ENCODE measurements at places on chromosomes 13 and 19. TPM values are rescaled to one million over a fixed set of nuclear protein-coding genes. Genes with fewer than 3 reads are reported as not detected.

CRB3 gene
- 5.1 TPM for total RNA-seq

KLK4 gene
- not detected for total RNA-seq

LRFN3 gene
- 16.3 TPM for total RNA-seq

GPR183 gene
- total RNA-seq = 203 TPM

TPT1 gene
- 11,080 TPM for total RNA-seq

TSEN34 gene
- total RNA-seq = 25.8 TPM

GRCh38 chr19:35901055-35901644, 810 bp upstream of the NFKBID start:
- no peak for DNase-seq

- no peak for DNase-seq
Measured at GRCh38 chr19:7230826-7231225, 63.4 kb downstream of the INSR start.

DNA sequence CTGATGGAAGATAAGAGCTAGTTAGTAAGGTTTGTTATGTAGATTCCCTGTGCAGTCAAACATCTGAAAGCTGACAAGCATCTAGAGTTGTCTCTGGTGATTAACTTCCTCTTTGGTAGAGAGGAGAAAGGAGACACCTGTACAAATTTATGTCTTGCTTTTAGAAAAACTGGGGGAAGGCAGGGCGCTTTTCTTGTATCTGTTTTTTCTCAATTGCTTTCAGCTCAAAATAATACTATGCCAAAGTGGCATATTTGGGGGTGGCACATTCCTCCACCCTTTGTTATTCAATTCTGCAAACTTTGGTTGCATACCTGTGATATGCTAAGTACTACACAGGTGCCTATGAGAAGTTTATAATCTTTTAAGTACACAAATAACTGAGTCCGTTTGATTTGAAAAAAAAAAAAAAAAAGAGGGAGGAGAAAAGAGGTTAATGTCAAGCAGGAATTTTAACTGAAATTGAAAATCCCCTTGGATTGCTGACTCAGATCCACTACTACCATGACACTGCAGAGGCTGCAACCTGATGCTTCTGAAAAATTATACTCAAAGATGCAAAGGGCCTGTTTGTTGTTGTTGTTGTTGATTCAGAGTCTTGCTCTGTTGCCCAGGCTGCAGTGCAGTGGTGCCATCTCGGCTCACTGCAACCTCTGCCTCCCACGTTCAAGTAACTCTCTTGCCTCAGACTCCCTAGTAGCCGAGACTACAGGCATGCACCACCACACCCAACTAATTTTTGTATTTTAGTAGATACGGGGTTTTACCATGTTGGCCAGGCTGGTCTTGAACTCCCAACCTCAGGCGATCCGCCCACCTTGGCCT, 164.8 kb upstream of the NBEA start:
- no peak for DNase-seq

DNA sequence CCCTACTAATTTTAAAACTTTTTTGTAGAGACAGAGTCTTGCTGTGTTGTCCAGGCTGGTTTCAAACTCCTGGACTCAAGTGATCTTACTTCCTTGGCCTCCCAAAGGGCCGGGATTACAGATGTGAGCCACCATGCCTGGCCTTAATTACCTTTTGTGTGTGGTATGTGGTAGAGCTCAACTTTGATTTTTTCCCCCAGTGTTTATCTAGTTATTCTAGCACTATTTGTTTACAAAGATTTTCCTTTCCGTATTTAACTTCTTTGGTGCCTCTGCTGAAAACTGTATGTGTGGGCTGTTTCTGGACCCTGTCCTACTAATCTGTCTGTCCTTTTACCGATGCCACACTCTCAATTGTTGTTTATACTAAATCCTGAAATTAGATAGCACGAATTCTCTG, 9.4 kb upstream of the ERCC5 start:
- no peak for DNase-seq

GRCh38 chr19:35120492-35120891, 4.9 kb downstream of the FXYD3 start:
- no peak for DNase-seq

GRCh38 chr13:30829833-30830637, 76.0 kb upstream of the MEDAG start:
- no peak for DNase-seq

DNA sequence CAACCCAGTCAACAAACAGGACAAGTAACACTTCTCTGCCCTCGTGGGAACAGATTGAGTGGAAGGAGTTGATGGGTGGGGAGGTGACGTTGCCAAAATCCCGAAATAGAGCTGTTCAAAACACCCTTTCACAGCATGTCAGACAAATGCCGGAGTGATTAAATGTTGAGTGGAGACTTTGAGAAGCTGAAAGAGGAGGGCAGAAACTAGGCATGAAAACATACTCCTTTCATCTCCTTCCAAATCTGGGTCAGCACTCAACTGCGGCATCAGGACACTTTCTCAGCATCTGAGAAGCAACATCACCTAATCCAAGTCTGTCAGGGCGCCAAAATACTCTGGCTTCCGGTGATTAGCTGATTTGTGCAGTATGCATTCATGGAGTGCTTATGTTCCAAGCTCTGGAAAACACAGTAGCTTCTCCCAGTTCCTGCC, 51.5 kb upstream of the MRI1 start:
- no peak for DNase-seq

GRCh38 chr19:39792999-39793546, 14.4 kb downstream of the LEUTX start:
- peak; percentile 67 for DNase-seq

- DNase-seq = no peak
Measured at GRCh38 chr19:15108145-15108844, 1.1 kb downstream of the SYDE1 start.

DNA sequence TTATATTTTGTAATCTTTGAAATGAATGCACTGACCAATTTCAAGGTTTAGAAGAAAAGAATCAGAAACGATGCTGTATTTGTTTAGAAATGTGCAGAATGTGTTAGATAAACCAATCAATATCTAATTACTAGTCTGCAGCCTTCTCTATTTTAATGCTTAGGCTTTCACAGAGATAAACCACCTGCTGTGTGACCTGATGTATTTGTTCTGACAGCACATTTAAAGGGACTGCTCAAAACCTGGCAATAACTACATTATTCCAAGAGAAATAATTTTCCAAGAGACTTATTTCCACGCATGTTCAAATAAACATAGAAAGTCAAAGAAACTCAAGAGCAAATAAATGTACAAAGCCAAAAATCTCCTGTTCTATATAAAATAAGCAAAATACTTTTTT, 641.6 kb upstream of the PCDH20 start:
- DNase-seq = no peak

DNA sequence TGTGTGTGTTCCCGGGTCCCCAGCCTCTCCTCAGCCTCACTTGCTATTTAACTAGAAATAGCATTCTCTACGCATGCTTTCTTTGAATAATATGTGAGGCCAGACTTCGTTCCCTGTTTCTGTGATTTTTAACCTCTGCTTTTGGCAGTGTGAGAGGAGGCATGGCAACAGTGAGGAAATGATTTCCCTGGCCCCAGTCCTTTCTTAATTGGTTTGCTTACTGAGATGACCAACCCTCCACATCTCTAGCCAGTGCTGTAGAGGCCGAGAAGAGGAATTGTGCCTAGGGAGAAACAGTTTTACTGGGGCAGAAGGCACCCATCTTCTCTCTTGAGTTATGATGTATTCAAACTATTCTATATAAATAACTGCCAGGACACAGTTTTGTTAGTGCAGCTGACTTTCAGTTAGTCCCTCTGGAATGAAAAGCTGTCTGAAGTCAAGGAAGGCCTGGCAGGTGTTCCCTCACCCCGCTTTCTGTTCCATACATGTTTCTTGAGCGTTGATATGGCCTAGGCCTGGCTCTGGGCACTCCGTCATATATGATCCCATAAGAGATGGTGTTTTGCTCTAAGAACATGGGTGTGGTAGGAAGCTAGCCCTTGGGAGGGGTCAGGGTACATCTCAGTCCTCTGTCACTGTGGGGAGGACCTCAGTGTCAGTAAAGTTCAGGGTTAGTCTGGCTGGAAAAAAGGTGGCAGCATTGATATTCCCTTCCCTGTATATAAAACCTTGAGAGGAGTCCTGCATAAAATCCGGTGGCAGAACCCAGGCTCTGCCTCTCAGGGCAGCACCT, 73.7 kb upstream of the NPAS1 start:
- no peak for DNase-seq

GRCh38 chr19:48283908-48284307, 14.0 kb downstream of the ZNF114 start:
- no peak for DNase-seq

Data from CD4-positive, alpha-beta memory T cell (primary cell).